CD14-positive monocyte (primary cell): ENCODE measurements at places on chromosomes 2 and 18.
A peak's percentile ranks its signal among the peaks of the same experiment; 100 is the strongest.

DNA sequence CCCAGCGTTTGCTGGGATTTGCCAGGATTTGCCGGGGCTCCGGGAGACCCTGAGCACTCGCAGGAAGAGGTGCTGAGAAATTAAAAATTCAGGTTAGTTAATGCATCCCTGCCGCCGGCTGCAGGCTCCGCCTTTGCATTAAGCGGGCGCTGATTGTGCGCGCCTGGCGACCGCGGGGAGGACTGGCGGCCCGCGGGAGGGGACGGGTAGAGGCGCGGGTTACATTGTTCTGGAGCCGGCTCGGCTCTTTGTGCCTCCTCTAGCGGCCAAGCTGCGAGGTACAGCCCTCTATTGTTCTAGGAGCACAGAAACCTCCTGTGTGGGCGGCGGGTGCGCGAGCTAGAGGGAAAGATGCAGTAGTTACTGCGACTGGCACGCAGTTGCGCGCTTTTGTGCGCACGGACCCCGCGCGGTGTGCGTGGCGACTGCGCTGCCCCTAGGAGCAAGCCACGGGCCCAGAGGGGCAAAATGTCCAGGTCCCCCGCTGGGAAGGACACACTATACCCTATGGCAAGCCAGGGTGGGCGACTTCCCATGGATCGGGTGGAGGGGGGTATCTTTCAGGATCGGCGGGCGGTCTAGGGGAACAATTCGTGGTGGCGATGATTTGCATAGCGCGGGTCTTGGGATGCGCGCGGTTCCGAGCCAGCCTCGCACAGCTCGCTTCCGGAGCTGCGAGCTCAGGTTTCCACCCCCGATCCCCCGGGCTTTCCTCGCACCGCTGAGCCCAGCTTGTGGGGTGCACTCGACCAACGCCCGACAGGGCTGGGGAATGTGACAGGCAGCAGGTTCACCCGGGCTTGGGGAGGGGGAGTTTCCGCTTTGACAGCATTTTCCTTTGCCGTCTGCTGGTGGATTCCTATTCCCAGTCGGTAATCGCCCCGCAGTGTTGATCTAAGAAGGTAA, 2.8 kb downstream of the ONECUT2 start:
- DNase-seq: peak; percentile 25

- DNase-seq: no peak
Observed at GRCh38 chr18:7084080-7085065, 33.2 kb downstream of the LAMA1 start.

- peak; percentile 28 for DNase-seq
Observed at GRCh38 chr2:144357623-144358373, 162.1 kb downstream of the ZEB2 start.

DNA sequence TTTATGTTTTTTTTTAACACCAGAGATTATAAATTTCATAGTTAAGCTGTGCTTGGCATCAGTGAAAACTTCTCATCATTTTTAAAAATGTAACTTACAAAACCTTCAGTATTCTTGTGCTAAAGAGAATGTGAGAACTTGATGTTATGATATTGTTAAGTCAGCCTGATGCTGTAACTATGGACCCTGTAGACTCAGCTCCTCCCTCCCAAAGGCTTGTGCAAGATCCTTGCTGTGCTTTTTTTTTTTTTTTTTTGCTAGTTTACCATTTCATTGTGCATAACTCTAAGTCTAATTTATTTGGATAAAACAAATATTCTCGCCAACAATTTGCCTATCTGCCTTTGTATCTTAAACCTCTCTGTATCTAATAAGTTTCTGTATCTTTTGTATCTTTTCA, 12.9 kb upstream of the TFPI start:
- no peak for DNase-seq

DNA sequence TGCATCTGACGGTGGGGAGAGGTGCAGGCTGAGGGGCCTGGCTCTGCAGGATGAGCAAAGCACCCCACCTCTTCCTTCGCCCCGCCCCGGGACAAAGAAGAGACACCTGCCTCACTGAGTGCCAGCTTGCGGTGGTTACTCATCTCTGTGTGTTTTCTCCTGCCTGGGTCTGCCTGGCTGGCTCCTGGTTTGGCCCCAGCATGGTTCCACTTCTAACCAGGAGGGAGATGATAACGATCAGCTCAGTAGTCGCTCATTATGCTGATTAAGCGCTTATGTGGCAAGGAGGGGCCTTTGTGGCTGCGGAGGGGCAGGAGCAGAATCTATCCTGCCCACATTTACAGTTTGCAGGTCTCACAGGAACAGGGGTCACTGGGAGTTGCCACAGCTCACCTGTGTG, 68.7 kb upstream of the EDAR start:
- DNase-seq: no peak

GRCh38 chr2:101657787-101658186, 39.7 kb upstream of the MAP4K4 start:
- DNase-seq: no peak
